Astrocyte (in vitro differentiated cells and primary cell): ENCODE measurements at places on chromosomes 6 and 20.

GRCh38 chr20:61646453-61646852 is 394.4 kb downstream of the CDH4 start:
- no peak for DNase-seq

DNA sequence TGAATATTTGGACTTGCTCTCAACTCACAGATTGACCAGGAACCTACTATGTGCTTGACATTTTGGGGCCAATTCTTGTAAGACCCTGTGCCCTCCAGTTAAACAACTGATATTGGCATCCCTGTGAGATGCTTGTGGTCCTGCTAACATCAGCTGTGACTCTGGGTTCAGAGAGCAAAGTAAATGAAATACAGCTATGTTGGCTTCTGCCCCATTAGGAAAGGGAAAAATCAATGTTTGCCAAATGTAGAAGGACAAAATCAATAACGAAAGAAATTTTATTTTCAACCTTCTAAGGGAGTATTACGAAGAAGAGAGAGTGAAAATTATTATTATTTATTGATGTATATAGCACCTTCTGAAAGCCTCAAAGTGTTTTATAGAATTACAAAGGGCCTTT is 266.9 kb upstream of the ARID1B start:
- DNase-seq, result no peak

DNA sequence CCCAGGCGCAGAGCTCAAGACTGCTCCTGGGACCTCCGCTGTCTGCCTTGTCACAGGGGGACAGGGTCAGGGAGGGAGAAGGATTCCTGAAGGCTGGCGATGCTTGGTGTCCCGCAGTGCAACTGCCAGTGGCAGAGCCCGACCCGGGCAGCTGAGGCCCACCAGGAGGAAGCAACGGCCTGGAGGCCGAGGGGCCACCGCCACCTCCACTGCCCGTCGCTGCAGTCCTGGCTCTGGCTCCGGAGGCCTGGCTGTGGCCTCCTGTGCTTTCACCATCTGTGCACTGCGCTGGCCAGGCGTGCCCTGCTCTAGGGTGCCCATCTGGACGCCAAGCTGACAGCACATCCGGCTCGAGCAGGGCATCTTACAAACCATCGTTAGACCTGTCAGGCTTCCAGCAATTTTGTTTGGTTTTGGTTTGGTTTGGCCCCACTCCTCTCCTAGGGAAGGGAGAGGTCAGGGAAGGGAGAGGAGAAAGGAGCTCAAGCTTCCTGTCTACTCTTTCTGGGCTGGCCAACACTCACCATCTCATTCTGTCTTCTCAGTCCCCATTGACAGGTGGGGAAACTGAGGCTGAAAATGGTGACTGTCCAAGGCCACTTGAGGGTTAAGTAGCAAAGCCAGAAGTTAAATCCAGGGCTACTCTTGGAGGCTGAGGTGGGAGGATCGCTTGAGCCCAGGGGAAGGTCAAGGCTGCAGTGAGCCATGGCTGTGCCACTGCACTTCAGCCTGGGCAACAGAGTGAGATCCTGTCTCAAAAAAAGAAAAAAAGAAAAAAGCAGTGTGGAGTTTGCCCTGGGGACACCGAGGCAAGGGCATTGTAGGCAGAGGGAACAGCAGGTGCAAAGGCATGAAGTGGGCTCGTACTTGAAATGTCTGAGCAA is 37.7 kb upstream of the NOL4L start:
- no peak for DNase-seq

- DNase-seq, result no peak
Observed at GRCh38 chr6:166834049-166834448, 122.3 kb downstream of the RNASET2 start.

DNA sequence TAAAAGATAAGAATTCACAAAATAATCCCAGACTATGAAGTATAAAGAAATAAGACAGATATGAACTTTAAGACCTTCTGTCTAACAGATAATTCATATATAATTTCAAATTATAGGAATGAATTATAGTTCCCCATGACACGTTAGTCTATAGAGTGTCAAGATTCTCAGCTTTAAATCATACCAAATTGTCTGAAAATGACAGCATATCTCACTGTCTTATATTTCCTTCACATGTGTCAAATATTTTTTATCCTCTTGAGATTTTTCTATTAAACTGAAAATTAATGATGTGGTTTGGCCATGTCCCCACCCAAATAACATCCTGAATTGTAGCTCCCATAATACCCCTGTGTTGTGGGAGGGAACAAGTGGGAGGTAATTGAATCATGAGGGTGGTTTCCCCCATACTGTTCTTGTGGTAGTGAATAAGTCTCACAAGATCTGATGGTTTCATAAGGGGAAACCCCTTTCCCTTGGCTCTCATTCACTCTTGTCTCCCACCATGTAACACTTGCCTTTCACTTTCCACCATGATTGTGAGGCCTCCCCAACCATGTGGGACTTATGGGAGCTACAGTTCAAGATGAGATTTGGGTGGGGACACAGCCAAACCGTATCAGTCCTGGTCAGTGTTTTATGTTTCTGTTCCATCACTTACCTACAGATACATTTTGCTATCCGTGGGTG is 825.3 kb upstream of the GJE1 start:
- DNase-seq, result no peak

DNA sequence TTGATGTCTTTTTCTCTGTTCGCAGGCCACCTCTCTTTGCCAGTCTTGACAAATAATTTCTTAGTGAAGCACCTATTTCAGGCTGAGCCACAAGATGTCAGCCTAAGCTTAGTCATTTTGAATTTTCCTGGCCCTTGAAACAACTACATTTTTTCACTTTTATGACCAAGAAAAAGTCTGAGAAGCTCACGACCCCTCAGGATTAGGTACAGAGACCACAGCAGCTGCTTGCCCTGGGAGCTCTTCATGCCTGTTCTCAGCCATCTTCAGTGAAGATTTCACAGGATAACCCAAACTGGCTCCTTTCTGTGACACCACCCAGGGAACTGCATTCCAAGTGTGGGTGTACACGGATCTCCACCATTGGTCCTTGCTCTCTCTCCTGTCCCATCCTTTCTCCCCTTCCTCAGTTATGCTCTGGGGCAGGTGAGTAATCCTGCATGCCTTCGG is 38.4 kb upstream of the SPTLC3 start:
- peak; percentile 16 for DNase-seq

- no peak for DNase-seq
Observed at GRCh38 chr6:36838896-36839748, at the start of gene CPNE5. TSS of gene CPNE5 (minus strand) at chr6:36839444. CDS start at chr6:36839377, 67 bp downstream.

DNA sequence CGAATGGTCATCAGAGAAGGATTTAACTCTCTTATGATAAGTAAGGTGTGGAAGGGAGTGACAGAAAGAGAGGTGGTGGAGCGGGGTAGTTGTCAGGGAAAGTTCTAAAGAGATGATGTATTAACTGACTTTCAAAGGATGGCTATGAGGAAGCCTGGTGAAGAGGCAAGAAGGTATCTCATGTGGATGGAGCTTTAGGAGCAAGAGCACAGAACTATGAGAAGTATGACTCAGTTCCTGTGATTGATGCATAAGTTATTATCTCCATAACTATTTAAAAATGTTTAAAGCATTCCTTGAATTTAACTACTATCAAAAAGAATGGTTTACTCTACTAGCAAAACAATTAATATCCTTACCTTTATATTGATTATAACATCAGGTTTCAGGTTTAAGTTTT is 28.8 kb downstream of the AK9 start:
- DNase-seq, result no peak

GRCh38 chr20:45975686-45976085 is 3.7 kb upstream of the ZNF335 start:
- DNase-seq, result no peak

DNA sequence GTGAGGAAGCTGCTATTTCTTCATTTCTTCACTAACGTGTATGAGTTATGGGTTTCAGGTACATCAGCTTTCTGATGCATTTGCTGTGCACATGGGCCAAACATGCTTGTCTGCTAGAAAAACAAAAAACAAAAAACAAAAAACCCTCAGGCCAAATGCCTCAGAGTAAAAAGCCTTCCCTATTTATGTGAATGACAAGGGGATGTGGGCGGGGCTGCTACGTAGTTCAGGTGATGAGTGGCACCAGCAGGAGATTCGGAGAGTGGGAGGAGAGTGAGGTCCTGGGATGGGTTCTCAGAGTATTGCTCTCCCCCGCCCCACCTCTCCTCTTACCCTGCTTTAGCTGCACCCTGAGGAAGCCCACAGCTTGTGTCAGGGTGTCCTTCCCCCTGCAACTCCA is 596.8 kb upstream of the JAG1 start:
- DNase-seq, result no peak

GRCh38 chr20:45408646-45409213 is 641 bp downstream of the DBNDD2 start:
- no peak for DNase-seq

GRCh38 chr20:5705827-5706226 is 44.4 kb upstream of the SHLD1 start:
- DNase-seq, result no peak

- peak; percentile 20 for DNase-seq
Observed at GRCh38 chr20:25453035-25453810, 45.8 kb downstream of the GINS1 start.

DNA sequence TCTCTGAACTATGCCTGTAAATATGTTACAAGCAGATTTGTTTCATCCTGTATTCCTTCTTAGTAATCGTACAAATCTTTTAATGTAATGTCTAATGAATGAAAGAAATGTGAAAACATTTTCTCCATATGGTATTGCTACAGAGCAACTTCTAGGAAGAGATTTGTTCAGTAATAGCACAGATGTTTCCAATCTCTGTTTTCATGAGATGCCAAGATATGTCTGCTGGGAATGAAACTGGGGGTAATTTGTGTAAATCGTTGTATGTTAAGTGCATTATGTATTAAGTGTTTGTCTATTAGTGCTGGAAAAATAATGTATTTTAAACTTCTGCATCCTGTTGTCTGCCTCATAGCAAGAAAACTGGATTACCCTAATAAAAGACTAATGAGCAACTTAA is 722.2 kb upstream of the EYS start:
- DNase-seq, result no peak

DNA sequence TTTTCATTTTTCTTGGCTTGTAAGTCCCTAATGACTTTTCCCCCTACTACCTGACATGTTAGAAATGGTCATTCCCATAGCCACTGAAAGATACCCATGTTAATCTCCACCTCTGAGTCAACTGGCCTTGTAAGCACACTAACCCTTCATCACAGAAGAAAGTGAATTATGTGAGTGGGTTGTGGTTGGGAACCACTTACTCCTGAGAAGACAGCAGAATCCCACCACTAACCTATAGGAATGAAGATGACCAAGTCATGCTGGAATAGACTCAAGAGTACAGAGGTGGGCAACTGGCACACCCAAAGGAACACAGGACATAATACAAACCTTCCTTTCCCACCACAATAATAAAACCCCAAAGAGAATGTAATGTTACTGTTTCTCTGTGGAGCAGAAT is 30.1 kb downstream of the RAMACL start:
- DNase-seq, result peak; percentile 72

GRCh38 chr6:5730585-5731263 is 276.0 kb downstream of the NRN1 start:
- peak; percentile 71 for DNase-seq

GRCh38 chr6:33609528-33609927 is 11.6 kb upstream of the ITPR3 start:
- peak; percentile 82 for DNase-seq

GRCh38 chr6:20744911-20745557 is 210.8 kb downstream of the CDKAL1 start:
- DNase-seq, result no peak

DNA sequence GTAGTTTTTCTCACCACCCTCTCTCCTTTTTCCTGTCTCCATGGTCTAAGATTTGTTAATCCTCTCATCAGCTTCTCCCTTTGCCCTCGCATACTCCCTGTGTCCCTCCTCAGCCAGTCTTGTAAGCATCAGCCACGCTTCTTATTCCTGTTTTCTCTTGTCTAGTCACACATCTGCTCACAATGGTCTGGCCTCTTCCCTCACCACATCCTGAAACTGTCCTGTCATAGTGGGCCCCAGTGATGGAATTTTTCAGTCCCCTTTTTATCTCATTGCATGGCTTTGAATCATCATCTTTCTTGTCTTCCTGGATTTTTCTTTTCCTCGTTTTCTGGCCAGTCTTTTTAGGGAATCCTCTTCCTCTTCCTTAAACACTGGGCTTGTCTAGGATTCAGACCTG is 57.2 kb downstream of the GFRA4 start:
- no peak for DNase-seq

- DNase-seq, result no peak
Observed at GRCh38 chr6:168190646-168191443, 111.8 kb upstream of the FRMD1 start.

- no peak for DNase-seq
Observed at GRCh38 chr6:44074813-44075646, 52.2 kb downstream of the MRPL14 start.

GRCh38 chr6:43119482-43119881 is 43.4 kb downstream of the PTK7 start:
- DNase-seq, result no peak

GRCh38 chr6:145270464-145270863 is 464.9 kb downstream of the EPM2A start:
- no peak for DNase-seq

GRCh38 chr6:87912102-87912501 is 135.5 kb upstream of the SPACA1 start:
- DNase-seq, result no peak

GRCh38 chr6:46932526-46933319 is 11.0 kb upstream of the ADGRF5 start:
- peak; percentile 81 for DNase-seq

DNA sequence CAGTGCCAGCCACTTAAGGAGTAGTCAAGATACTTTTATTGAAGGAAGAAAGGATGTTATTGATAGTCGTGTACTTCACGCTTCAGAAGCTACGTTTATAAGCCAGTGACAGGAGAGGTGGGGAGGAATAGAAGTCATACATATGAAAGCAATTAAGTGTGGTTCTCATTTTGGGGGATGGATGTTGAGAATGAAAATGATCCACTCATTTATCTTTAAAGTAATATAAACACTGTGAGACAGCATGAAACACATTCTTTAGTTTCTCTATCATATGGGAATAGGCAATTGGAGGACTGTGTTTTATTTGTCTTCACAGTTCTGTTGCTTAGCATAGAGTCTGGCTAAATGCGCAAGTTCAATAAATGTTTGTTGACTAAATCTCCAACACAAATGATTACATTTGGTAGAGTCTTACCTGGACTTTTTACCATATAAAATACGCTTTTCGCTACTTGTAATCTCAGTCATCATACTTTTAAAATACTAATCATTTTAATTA is 35.2 kb downstream of the AK9 start:
- DNase-seq, result no peak

GRCh38 chr6:35419417-35419816 is 32.7 kb upstream of the FANCE start:
- peak; percentile 14 for DNase-seq

GRCh38 chr6:137417396-137417795 is 76.8 kb downstream of the OLIG3 start:
- no peak for DNase-seq

- no peak for DNase-seq
Observed at GRCh38 chr20:17316316-17317038, 89.6 kb downstream of the PCSK2 start.

GRCh38 chr20:18589941-18590674 is 2.3 kb downstream of the DTD1 start:
- DNase-seq, result no peak

- peak; percentile 54 for DNase-seq
Observed at GRCh38 chr6:106608080-106608668, 21.1 kb downstream of the RTN4IP1 start.

- no peak for DNase-seq
Observed at GRCh38 chr20:57414867-57415592, 23.8 kb downstream of the RBM38 start.

GRCh38 chr6:44024574-44025219 is 102.6 kb downstream of the MRPL14 start:
- no peak for DNase-seq

GRCh38 chr20:42082611-42083010 is 464.4 kb upstream of the CHD6 start:
- no peak for DNase-seq
